ENCODE measurements at places on chromosomes 6 and 20.

DNA sequence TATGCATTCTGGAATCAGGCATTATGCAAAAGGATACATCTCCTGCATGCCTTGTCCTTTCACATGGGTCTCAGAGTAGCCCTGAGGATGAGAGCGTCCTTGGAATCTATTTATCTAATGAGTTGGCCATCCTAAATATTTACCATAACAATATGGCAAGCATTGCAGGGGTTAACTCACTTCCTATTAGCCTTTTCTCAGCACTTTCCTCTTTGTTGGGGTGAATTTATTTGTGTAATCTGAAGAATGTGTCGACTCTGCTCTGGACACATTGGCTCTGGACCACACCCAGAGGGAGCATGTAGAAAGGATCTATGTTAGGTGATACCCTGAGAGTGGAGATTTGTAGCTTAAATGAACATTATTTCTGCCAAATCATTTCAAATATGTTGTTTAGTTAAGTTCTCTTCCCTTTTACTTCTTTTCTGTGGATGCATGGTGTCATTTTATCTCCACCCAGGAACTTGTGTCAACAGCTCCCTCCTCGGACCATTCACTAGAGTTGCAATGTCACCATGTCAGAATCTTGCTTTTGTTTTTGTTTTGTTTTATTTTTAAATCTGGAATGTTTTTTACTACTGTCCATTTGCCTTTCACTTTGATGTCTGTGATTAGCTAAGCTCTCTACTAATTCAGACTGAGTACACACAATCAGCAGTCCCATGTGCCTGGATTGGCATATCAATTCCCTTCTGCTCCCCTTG is 757.0 kb upstream of the MMS22L start:
- no peak for DNase-seq

- no peak for DNase-seq
Observed at GRCh38 chr6:49556429-49556837, 6.0 kb downstream of the C6orf141 start.

- no peak for DNase-seq
Observed at GRCh38 chr6:7916959-7917358, 6.4 kb upstream of the TXNDC5 start.

DNA sequence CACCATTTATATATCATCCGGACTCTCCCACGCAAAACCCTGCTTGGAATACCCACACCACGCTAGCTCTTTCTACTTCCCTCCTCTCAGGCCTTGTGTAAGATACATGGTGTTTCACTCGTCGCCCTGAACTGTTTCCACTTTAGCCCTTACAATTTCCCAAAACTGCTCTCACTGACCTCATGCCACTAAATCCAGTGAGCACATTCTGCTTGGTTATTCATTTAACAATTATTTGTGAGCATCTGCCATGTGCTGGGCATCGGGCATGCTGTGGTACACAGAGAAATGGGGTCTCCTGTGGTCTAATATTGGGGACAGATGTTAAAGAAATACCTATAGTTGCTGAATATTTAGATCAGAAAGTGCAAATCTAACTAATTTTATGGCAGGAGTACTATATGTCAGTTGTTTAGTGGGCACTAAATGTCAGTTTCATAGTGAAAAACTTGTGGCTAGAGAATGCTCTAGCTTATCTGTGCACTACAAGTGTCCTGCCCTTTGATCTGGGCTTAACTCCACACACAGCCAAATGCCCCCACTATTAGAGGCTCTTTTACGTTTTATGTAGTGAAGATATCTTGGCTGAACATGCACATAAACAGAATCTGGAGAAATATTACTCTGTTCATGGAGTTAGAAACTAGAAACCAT is 41.0 kb downstream of the PLEKHG1 start:
- DNase-seq, result no peak

DNA sequence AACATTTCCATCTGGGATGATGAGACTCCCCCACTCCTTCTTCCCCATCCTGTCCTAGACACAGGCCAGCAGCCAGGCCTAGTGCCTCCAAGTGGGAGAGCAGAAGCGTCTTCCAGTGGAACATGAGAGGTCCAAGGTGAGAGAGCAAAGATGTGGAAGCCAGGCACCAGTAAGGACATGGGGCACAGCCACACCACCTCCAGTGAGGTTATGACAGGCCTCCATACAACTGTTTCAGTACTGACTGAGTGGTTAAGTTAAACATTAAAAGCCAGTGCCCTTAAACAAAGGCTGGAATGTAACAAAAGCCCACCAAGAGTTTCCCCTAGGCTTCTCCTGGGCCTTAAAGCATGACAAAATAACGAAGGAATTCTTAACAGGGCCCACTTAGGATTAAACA is 5.3 kb downstream of the ZBTB24 start:
- no peak for DNase-seq

GRCh38 chr6:116029535-116029934 is 31.2 kb downstream of the FRK start:
- no peak for DNase-seq

Measured in GM13976 (cell line).